ENCODE measurements at places on chromosomes 2 and 18. TPM values are rescaled to one million over a fixed set of nuclear protein-coding genes. Genes with fewer than 3 reads are reported as not detected.
A peak's percentile ranks its signal among the peaks of the same experiment; 100 is the strongest.

OXER1 gene
- total RNA-seq: 0.52 TPM

PCARE gene
- not detected for total RNA-seq

MEP1B gene
- total RNA-seq: not detected

PSMD14 gene
- total RNA-seq: 147 TPM

SERPINB8 gene
- 17.8 TPM for total RNA-seq

DNA sequence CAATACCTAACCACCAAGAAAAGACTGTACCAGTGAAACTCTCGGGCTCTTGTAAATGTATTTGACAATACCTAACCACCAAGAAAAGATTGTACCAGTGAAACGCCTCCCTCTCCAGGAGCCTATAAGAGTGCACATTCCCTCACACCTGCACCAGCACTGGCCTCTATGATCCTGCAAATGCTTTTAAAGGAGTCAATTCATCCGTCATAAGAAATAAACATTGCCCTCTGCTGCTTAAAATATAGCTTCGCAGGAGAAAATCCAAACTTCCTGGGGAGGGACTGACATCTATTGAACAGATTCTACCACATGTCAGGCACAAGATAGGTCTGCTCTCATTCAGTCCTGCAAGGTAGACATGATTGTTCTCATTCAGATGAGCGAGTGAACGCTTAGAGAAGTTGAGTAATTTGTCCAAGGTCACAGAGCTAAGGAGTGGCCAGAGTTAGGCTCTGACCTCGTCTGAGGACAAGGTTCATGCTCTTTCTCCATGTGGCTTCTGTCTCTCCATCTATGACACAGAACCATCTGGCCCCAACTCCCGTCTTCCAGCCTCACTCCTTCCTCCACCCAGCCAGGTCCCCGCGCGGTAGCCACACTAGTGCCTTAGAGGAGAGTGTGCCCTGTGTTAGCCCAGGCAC lies 38.7 kb downstream of the MCFD2 start:
- peak; percentile 84 for DNase-seq

- DNase-seq: no peak
Observed at GRCh38 chr2:62573936-62574335, 67.9 kb upstream of the TMEM17 start.

- DNase-seq: peak; percentile 76
Observed at GRCh38 chr2:160751021-160751420, 257.4 kb upstream of the RBMS1 start.

DNA sequence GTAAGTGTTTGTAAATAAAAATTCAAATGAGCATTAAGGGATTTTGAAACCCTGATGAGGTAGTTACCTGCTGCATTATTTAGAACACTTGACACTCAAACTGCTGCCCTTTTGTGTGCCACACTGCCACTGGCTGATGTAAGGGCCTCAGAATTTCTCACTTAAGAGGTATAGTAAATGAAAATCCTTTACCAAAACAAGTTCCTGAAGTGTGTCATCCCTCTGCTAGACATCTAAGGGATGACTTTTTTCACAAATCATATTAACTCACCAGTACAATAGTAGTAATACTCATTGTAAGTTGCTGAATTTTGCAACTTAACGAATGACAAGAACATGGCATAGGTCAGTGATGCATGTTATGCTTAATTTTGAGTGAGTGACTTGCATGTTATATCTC lies 274.9 kb upstream of the UBE2E3 start:
- no peak for DNase-seq

DNA sequence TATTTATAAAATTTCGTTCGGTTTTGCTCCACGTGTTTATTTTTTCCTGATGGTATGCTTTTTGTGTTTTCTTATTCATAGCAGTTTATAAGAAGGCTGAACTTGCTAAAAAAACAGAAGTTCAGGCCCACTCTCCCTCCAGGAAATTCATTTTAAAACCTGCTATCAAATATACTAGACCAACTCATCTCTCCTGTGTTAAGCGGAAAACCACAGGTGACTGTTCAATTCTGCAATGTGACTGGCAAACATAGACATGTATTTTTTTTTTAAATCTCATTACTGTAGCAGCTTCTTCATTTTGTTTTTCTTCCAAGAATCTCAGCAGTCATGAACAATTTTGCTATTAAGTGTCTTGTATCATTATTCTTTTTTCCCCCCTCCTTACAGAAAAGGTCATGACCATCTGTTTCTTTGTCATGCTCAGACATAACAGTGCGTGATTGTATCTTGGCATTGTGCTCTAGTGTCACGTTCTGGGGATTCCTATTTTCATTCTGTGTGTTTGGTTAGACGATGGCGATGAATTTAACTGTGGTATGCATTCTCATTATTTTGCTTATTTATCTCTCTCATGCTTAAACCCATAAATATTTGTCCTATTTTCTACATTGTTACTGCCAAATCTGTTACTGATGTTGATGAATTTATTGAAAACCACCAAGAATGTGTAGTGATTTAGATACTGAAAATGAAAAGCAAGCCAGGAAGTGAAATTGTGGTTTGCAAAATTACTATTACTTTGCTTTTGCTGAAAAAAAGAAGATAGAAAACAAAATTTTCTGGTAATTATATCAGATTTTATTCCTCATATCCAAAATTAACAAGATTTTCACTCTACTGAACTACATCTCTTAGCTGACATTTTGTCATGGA lies 74.6 kb upstream of the UNC80 start:
- no peak for DNase-seq

GRCh38 chr2:21820271-21820670 lies 696.5 kb downstream of the TDRD15 start:
- DNase-seq: no peak

GRCh38 chr2:44273596-44273995 lies 1.7 kb upstream of the SLC3A1 start:
- peak; percentile 13 for DNase-seq

DNA sequence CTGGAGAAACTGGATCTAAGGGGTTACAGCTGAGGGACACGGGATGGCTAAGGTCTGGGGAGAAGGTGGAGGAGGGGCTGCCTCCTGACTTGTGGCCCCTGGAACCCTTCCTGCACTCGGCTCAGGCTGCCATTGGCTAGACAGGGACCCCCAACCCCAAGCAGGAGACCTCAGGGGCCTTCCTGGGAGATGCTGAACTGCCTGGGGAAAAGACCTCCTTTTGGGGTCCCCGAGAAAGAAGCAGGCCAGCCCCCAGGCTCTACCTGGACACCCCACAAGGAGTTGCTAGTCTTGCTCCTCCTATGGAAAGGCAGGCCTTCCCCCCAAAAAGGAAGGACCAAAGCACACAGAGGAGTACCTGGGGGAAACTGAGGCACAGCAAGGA lies 10.1 kb upstream of the BOK start:
- no peak for DNase-seq

GRCh38 chr2:206231669-206232286 lies 42.7 kb upstream of the ZDBF2 start:
- DNase-seq: no peak

DNA sequence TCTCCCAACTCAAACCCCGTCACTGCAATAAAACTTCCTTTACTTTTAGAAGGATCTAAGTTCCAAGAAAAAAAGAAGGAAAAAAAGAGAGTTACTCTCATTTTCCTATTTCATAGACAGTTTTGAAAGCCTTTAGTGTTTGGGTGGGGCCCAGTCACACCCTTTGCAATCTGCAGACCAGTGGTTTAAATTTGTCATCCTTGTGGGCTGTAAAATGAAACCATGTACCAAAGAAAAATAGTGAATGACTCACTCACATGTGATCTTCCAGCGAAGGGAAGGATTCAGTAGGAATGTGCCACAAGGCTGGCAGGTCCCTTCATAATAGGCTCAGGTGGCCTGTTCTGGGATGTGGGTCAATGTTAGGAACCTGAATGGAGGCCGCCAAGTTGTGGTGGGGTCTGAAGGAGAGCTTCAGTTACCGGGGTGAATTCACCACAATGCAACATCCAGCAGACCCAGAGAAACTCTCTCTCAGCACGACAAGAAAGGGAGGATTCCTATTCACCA lies 28.3 kb downstream of the ANXA4 start:
- DNase-seq: peak; percentile 90

DNA sequence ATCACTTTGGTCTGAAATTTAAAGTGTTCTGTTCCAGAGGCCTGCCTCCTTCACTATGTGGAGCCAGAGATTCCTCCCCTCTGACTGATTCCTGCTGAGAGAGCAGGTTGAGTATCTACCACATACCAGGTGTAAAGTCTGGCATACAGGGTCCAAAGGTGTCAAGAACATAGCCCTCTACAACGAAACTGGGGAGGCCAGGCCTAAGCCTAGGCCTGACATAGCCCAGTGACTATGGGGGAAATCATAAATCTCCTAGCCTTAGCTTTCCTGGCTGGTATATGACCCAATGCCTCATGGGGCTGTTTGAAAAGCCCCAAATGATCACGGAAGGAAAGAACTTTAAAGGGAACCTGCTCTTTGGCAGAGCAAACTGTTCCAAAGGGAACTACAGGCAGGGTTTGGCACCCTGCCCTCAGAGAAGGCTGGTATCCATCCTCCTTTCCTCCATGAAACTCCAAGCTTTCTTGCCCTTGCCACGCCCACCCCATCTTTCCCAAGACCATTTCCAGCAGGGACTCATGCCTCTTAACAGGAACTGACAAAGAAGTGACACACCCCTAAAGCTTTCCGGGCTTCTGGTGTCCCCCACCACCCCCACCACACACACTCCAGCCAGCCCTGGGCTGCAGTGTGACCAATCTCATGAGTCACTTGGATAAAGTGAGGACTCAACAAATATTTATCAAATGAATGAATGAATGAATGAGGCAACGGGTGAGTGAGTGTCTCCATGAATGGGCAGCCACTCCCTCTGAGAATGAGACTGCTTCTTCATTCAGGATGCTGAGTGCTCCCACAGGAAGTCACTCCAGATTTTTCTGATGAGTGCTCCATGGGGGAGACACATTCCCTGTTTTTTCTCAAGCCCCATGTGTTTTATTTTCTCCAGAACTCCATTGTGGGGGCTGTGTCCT lies 114.5 kb upstream of the STPG4 start:
- peak; percentile 100 for DNase-seq

DNA sequence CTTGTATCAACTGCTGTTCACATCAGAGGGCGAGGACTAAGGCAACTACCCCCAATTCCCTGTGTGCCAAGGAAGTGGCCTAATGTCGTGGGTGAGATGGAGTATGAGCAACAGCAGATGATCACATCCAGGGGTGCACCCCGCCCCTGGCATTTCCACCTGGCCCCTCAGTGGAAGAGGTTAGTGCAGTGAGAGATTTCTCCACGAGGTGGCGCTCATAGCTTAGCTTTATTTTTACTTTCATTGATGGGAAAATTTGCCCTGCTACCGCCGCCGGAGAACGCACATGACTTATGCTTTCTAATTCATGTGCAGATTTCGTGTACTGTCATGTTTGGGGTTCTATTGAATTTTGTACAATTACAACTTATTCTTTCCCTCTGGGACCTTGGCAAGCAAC lies 470.6 kb upstream of the MEX3C start:
- no peak for DNase-seq

GRCh38 chr18:63899206-63899605 lies 8.6 kb upstream of the SERPINB10 start:
- DNase-seq: no peak

DNA sequence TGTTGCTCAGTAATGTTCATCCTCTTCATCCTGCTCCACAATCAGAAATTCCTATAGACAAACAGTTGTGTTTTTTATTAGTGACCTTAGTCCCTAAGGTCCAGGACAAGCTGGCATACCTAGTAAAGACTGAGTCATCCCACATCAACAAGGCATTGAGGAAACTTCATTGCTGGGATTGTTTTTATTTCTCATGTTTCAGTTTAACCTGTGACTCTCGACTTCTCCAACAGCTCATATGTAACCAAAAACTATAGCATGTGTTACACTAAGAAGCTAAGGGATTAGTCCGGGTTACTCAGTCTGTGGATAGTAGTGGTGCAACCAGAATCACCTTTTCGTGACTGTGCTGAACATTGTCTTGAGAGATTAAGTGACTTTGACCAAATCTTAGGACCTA lies 292.1 kb downstream of the RDH14 start:
- DNase-seq: peak; percentile 73

GRCh38 chr2:7027956-7028655 lies 110.9 kb downstream of the RNF144A start:
- no peak for DNase-seq
